ENCODE measurements at places on chromosomes 11 and 22. TPM values are rescaled to one million over a fixed set of nuclear protein-coding genes. Genes with fewer than 3 reads are reported as not detected.

CFAP300 gene
- not detected for polyA plus RNA-seq

ADM2 gene
- 0.25 TPM for polyA plus RNA-seq

SLC37A2 gene
- 3.2 TPM for polyA plus RNA-seq

C11orf91 gene
- not detected for polyA plus RNA-seq

PSMA1 gene
- polyA plus RNA-seq = 132 TPM

ELFN2 gene
- 0.75 TPM for polyA plus RNA-seq

TH gene
- 0.34 TPM for polyA plus RNA-seq

CD248 gene
- polyA plus RNA-seq = 65.2 TPM

SLC22A9 gene
- not detected for polyA plus RNA-seq

APOL5 gene
- polyA plus RNA-seq = 1.9 TPM

APBB1 gene
- 28.1 TPM for polyA plus RNA-seq

ACRV1 gene
- polyA plus RNA-seq = 0.66 TPM

DBX1 gene
- polyA plus RNA-seq = 24.5 TPM

PDE2A gene
- polyA plus RNA-seq = 12.6 TPM

DNA sequence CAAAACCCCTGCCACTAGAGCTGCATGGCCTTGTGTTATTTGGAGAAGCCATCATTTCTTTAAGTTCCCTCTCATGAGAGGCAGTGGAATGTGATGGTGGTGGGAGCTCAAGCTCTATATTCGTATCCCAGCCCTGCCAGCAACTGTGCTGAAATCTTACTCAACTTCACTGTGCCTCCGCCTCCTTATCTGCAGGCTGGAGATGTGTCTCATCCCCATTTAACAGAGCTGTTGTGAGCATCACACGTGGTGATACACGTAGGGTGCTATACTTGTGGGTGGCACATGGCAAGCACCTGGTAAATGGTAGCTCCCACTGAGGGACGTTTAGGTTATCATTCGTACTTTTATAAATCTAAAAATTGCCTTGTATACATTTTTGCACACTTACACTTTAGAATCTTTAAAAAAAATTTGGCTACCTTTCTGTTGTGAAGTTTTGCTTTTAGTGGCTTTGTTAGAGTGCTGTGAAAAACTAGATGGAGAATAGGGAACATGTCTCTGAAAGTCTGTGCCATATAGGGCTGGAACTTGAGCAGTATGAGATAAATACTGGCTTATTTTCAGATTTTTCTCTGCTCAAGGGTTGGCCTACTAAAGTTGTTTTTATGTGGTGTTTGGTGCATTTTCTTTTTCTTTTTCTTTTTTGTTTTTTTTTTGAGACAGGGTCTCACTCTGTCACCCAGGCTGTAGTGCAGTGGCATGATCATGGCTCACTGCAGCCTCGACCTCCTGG lies 23.2 kb downstream of the TNRC6B start:
- DNase-seq = no peak

- DNase-seq = no peak
These were observed 56.8 kb downstream of the CD6 start for GRCh38 chr11:61028135-61028729.

DNA sequence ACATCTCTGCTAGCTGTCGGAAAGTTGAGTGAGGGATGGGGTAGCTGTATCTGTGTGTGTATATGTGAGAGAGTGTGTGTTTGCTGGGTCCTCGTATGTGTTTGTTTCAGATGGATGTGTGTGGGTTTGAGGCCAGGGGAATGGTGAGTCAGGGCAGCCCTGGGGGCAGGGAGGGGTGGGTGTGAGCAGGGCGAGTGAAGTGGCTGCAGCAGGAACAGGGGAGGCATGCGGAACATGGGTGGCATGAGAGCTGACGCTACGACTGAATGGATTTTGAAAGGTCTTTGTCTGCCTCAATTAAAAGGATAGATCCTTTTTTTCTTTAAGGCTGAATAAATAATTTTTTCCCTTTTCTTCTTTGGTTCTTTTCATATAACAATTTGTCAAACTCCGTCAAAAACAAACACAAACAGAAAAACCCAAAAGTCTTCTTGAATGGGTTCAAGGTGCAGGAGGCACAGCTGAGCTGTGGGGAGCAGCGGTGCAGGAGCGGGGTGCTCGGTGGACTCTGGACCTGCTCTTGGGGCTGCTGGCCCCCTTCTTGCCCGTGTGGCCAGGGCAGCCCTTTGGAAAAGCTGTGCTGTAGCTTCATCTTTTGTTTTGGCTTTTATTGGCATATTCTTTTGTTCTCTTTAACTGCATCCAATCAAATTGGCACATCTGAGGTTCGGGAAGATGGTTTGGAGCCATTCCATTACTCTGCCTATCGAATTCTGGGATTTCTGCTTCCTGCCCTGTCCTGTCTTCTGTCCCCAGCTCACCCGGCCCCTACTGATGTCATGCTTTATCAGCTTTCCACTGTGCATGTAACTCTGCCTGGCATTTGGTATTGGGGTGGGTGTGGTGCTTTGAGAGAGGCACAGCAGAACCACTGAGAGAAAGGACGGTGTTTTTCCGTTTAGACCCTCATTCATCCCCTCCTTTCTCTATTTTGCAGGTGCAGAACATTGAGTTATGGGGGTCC lies 80.1 kb downstream of the ADAMTS15 start:
- DNase-seq = no peak

DNA sequence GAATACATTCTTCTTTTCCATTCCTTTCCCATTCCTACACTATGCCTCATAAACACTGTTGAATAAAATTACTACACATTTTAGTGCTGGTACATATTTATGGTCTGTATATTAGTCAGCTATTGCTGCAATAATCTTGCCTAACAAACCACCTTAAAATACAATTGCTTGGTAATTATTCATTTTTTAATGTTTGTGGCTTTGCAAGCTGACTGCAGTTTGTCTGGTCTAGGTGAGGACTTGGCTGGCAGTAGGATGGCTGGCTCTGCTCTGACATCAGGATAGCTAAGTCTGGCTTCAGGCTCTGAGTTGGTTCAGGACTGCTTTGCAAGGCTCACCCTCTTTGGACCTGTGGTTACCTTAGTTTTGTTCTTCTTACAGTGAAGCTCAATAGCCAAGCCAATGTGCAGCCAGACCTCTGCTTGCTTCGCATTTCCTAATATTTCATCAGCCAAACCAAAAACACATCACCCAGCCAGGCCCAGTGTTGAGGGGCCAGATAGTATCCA lies 913.4 kb upstream of the RAG2 start:
- no peak for DNase-seq

GRCh38 chr11:117081908-117082307 lies 16.3 kb downstream of the SIK3 start:
- DNase-seq = no peak

GRCh38 chr22:27842201-27842600 lies 40.6 kb upstream of the MN1 start:
- no peak for DNase-seq

DNA sequence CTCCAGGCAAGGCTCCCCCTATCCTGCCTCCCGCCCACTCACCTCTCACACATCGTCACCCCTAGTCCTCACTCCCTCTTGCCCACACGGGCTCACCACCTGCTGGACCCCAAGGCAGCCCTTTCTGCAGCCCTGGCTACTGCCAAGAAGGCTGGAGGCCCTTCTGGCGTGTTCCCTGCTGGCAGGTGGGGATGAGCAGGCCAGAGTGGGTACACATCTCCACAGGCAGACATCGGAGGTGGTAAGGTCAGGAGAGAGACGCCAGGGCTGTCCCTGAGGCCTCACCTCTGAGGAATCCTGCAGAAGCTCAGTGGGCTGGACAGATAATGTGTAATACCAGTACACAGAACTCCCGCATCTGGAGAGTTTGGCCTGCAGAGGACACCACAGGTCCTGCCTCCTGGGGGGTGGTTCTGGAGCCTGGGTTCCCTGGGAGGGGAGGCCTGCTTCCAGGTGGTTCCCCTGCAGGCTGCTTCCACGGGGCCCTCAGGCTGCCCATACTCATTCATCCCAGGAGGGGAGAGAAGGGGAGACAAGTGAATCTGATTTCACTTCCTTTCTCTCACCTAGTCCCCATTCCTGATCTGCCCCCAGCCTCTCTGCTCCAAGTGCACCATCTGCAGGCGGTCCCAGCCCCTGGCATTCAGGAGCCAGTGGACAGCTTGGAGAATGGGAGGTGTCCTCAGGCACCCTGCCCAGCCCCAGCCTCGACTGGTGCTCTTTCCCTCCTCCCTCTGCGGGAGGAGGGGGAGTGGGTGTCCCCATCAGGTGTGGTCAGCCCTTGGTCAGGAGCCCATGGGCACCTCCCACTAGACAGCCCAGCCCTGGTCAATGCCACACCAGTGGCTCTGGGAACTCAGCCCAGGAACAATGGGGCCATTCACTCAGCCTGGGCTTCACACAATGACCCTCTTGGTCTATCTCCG lies 6.1 kb upstream of the CHST1 start:
- no peak for DNase-seq

GRCh38 chr22:41913040-41913719 lies 1.7 kb downstream of the SHISA8 start:
- no peak for DNase-seq

DNA sequence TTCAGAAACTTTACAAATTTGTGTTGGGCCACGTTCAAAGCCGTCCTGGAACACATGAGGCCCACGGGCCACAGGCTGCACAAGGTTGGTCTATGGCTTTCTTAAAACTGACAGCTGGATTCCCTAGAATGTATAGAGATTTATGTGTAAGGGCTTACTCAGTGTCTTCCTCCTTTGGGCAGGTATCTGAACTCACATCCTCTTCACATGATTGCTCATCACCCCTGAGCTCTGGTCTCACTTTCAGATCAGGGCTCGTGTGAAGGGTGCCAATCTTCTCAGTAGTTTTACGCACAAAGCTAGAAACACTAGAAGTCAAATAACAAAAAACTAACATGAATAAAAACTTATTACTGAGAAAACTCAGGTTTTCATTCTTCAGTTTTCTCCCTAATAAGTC lies 27.1 kb downstream of the HPS5 start:
- DNase-seq = no peak

DNA sequence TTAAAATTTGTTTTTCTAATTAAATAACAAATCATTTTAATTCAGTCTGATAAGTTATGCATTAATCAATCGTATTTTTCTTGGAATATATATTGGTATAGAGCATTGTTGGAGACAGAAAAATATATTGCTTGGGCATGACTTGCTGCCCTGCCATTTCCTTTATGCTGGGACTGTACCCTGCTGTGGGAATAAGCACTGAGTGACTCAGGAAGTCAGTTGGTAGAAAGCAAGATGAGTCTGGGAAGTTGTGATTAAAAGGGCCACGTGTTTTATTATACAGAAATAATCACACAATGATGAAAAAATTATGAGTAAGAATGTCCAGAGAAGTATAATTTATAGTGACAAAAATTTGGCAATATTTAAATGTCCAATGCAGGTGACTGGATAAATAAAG lies 139.5 kb downstream of the KIF18A start:
- no peak for DNase-seq

- no peak for DNase-seq
These were observed 5.5 kb upstream of the SHISA8 start for GRCh38 chr22:41920271-41920976.

- DNase-seq = no peak
These were observed 720 bp upstream of the MED17 start for GRCh38 chr11:93783362-93783761.

DNA sequence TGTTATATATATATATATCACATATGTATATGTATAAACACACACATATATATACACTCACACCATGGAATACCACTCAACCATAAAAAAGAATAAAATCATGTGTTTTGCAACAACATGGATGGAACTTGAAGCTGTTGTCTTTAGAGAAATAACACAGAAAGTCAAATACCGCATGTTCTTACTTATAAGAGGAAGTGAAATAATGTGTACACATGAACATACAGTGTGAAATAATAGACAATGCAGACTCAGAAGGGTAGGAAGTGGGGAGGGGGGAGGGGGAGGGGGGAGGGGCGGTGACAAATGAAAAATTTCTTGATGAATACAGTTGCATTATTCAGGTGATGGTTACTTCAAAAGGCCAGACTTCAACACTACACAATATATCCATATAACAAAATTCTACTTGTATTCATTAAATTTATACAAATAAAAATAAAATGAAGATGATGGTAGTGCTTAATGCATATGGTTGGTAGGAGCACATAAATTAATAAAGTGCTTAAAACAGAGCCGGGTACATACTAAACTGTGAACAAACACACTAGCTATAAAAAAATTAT lies 5.8 kb upstream of the OR5B2 start:
- DNase-seq = no peak

GRCh38 chr11:35330156-35330889 lies 89.0 kb downstream of the SLC1A2 start:
- no peak for DNase-seq

DNA sequence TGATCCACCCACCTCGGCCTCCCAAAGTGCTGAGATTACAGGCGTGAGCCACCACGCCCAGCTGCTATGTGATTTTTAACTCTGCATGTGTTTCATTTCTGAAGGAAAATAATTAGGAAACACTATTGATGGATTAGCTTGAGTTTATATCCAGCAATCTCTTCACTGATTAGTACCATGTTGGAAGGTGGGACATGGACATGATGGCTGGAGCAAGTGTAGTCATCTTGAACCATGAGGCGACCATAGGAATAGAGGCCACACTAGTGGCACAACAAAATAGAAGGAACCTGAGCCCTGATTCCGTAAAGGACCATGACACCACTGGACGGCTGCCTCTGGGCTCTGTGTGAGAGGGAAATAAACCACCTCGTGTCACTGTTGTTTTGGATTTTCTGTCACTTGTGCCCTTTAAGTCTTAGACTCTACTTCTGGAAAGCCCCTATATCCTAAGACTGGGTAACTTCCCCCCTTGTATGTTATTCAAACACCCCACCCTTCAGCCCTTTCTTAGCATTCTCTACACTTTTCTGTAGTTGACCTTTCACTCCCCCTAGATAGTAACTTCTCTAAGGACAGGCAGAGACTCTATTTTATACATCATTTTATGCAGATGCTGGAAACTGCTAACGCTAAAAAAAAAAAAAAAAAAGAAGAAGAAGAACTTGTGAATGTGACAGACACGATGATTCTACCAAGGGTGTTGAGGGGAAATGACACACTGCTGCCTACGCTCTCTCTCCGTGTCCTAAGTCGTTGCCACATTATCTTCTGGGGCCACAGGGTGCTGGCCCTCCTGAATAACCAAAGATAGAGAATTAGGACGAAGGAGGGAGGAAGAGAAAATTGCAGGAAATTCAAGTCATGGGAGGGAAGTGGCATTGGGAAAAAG lies 2.7 kb upstream of the VPS37C start:
- no peak for DNase-seq

DNA sequence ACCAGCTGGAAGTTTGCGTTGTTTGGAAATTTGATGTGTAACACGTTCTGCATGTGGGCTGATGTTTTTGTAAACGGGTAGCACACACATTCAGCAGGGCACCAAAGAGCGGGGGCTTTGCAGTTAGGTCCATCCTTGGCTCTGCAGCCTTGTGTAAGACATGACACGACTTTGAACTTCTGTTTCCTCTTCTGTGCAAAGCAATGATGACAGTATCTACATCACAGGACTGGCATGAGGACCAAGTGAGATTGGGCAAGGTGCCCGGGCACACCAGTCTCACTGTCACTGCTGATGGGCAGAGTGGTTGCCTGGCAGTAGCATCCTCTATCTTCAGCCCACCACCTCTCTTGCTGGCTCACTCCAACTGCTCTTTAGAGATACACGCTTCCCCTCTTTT lies 3.3 kb downstream of the TCN2 start:
- no peak for DNase-seq
